GM12892 (cell line): ENCODE measurements at places on chromosomes 16 and 17.

- no peak for DNase-seq
Observed at GRCh38 chr16:13780406-13781168, 139.4 kb upstream of the ERCC4 start.

DNA sequence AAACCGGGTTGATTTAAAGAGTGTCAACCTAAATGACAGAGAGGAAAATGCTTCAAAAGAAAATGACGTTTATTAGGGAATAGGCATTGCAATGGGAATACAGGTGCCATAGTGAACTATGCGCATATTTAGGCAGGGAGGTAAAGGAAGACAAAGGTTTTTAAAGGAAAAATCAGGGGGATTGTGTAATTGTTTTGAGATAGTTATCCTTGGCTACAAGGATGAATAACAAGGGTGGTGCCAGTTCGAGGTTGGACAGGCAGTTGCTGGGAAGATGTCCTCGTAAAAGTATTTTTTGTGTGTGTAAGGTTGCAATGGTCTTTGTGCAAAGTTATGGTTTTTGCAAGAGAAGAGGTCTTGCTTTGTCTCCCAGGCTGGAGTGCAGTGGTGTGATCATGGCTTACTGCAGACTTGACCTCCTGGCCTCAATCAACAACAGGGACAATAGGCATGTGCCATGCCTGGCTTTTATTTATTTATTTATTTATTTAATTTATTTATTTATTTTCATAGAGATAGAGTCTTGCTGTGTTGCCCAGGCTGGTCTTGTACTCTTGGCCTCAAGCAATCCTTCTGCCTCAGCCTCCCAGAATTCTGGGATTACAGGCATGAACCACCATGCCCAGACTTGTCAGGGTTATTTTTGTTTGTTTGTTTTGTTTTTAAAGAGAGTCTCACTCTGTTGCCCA lies 63.1 kb downstream of the CACNG3 start:
- no peak for DNase-seq

DNA sequence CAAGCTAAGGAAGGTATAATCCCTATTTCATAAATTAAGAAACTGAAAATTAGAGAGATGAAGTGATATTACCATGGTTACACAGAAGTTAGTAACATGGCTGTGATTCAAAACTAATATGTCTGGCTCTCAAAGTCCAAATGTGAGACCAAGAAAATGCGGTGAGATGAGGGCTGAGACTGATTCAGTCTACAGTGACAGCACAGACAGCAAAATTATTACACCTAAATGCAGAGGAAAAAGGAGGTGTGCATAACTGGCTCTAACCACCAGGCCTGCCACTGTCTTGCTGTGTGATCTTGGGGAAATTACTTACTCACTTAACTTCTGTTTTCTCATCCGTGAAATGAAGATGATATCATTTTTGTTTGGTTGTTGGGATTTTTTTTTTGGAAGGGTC lies 270.0 kb upstream of the SOX9 start:
- DNase-seq = no peak

DNA sequence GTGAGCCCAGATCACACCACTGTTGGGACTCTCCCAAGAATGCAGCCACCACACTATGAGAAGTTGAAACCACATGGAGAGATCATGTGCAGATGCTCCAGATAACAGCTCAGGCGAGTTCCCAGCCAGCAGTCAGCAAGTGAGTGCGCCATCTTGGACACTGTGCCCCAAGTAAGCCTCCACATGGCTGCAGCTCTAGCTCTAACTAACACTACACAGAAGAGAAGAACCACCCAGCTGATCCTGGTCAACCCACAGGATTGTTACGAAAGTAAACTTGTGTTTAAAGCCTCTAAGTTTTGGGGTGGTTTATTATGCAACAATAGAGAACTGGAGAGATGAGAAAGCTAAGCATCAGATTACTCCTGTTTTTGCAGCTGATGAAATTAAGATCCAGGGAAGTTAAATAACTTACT lies 25.8 kb downstream of the SLC38A7 start:
- DNase-seq = no peak

- no peak for DNase-seq
Observed at GRCh38 chr17:48718227-48718760, 4.0 kb downstream of the PRAC1 start.

- DNase-seq = no peak
Observed at GRCh38 chr17:48129981-48130380, 22.4 kb downstream of the SNX11 start.

GRCh38 chr16:48101069-48101674 lies 54.6 kb downstream of the ABCC12 start:
- DNase-seq = peak; percentile 41

- DNase-seq = no peak
Observed at GRCh38 chr17:79353548-79353947, 257.3 kb downstream of the RBFOX3 start.

DNA sequence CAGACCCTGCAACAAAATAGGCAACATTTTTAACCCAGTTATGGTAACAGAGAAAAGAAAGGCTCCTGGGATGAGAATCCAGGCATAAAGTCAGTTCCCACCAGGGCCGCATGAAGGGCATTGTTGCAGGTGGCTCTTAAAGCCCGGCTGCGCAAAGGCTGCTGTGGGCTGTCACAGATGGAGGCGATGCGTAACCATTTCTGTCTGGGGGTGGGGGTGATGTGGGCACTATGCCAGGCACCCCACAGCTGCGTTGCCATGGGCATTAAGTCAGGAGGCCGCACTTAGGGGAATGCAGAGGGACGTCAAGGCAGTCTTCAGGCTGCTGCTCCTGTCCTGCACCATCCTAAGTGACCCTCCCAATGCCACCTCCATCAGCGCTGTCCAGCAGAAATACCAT lies 228.4 kb downstream of the CPPED1 start:
- no peak for DNase-seq

DNA sequence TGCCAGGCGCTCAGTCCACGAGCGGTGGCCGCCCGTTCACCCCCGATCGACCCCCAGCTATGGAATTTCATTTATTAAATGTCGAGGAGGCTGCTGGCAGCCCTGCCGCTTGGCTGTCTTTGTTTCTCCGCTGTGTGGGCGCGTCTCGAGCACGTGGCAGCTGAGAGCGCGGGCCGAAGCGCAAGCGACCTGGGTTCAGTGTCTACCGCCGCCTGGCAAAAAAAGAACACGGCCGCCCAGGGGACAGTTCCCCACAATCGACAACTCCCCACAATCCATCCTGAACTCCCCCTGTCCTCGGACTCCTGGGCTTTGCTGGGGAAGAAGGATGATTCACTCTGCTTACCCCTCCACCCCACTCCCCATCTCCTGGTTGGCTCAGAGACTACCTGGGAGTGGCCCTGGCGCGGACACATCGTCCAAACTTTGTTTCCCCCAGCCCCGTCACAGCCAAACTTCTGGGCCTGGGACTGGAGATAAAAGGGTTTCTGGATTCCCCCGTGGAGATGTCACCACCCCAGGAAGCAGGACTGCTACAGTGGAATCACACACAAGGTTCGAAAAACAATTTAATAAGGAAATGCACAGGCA lies 1.7 kb upstream of the ANKRD13B start:
- no peak for DNase-seq
